ENCODE measurements at places on chromosomes 5 and 9.

DNA sequence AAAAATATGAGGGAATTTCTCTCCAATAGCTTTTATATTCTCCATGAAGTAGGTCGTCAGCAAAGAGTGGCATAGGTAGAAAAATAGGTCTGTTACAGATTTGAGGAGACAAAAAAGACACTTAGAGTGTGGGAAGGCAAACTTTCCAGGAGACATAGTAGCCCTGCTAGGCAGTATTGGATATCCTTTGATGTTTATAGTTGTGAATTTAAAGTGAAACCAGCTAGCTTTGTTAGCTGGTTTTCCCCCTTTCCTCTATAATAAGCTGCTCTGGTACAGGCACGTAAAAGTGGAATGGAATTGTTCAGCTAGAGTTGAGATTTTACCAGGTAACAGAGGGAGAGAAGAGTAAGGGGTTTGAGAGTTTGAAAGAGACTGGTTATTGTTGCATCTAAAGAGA lies 17.1 kb upstream of the APC start:
- DNase-seq = no peak

DNA sequence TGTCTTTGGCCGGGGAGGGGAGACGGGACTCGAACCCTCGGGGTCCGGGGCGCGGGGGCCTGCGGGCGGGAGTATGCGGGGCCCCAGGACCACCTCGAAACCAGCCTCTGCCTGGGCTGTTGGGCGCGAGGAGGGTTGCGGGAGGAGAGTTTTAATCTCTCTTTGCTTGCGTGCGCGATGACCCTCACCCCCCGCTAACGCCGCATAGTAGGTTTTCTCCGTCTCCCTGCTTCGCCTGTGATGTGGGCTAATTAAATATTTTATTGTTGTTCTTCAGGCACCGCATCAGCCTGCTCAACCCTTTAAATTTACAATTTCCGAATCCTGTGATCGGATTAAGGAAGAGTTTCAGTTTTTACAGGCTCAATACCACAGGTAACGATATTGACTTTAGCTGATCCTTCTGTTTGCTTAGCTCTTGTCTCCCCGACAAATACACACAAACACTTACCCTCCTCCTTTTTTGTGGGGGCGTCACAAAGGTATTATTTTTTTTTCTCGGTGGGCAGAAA lies 1.7 kb downstream of the TLE4 start:
- DNase-seq = no peak

GRCh38 chr9:128208386-128208785 lies 5.2 kb downstream of the DNM1 start:
- DNase-seq = no peak

- no peak for DNase-seq
These were observed 66.0 kb downstream of the ANGPTL2 start for GRCh38 chr9:127056446-127056845.

DNA sequence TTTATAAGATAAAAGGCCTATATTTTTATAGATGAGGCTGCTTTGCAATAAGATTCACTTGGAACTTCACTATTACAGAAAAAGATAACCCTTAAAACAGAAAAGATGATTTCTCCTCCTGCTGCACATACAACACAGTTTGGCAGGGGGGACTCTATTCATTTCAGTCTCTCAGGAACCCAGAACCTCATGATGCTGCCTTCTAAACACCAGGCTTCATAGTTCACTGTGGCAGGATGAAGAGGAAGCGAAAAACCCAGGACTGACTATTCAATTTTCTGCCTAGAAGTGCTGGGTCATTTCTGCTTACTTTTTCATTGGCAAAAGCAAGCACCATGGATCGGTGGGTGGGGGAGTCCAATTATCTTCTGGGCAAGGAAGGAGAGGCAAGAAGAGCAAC lies 179.5 kb downstream of the NTRK2 start:
- DNase-seq = no peak

- no peak for DNase-seq
These were observed 804.4 kb downstream of the TLE4 start for GRCh38 chr9:80376180-80376579.

DNA sequence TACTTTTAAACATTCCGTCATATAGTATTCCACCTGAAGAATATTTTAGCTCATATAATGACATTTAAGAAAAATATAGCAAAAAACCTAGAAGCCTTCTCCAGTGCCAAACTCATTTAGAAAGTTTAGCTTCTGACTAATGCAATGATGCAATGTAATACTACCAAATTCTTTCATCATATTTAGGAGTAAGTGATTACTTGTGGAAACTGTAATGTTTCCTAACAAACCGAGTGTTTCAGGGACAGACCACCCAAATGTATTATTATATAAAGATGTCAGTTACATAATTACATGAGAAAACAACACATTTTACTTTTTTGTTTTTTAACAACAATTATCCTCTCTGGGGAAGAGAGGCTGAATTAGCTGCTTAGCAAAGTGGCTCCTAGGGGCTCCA lies 316.2 kb downstream of the ARL15 start:
- no peak for DNase-seq

Measured in H54 (cell line).